ENCODE measurements at places on chromosomes 11 and 22.

GRCh38 chr11:82930229-82930628 is 28.7 kb downstream of the DDIAS start:
- DNase-seq, result no peak

DNA sequence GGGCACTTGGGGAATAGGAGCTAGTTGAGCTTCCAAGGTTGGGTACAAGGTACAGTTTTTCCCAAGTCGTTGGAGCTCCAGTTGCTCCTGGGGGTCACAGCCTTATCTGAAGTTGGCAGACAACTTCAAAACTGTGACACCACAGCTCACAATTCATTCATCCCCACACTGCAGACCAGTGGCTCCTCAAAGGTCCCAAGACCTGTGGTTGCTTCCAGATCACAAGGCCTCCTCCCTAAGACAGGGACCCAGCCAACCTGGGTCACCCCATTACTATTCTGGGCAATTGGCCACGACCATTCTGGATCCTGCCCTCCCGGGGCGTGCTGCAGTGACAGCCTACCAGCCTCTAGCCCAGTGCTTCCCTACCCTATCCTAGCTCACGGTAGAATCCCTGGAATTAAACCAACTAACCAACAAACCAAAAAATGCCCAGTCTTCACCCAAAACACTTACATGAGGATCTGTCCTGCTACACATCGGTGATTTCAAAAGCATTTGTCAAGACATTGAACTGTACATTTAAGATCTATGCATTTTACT is 862 bp upstream of the PDXP start:
- DNase-seq, result no peak

- DNase-seq, result no peak
Measured at GRCh38 chr11:119147604-119148333, 1.1 kb upstream of the ABCG4 start.

DNA sequence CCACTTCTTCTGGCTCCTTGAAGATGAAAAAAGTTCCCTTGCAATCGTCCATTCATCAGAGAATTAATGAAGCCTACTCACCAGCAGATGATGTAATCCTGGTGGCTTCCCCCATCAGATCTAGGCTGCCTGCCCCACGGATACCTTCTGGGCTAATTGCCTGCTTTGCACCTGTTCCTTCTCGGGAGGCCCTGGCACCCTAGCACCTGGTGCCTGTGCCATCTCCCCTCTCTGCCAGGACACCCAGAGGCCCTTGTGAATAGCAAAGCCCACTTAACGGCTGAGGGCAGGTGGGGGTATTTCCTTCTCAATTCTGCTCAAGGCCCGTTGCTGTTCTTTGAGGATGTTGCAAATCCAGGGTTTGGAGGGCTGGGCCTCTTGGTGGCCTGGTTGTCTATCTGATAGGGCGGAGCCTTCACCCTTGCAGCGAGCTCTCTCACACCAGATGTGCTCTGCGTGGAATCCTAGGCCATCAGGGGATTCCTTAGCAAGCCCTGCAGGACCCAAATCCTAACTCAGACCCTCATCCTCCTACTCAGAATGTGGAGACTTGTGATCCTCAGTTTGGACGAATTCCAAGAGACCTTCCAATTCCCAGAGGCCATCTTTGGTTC is at the start of gene LMO2:
Gene LMO2, minus strand, starts transcription at position 363 of the 614 bp plus-strand sequence. CDS start 22,360 bp downstream, outside the sequence.
- no peak for DNase-seq

DNA sequence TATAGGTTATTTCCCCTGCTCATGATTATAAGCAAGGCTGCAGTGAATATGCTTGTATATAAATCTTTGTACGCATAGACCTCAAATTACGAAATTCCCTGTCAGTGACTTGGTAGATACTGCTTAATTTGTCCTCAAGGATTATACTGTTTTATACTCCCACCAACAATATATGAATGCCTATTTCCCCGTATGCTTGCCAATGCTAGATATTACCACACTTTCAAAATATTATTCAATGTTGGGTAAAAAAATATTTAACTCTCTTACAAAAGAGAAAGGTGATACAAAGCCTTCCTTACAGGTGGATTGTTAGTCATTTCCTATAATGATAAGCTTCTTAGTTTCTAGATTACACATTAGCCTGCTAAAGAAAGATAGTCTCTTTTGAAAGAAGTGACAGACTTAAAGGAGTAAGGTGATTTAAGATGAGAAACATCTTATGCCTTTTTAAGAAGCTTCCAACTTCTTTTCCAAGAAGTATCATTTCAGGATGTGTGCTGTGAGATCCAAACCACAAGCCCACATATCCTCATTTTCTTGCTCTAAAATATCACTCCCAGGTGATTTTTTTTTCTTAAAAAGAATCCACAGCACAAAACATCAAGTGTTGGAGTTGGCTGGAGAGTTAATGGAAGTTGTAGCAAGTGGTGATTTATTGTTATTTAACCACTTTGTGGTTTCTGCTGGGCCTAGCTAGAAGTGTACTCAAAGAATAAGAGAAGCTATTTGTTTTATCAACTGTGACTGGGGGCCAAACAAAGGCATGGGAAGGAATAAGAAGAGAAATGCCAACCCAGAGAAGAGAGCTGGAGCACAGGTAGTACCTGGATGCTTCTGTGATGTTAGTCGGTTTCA is 59.2 kb downstream of the BARX2 start:
- DNase-seq, result no peak

DNA sequence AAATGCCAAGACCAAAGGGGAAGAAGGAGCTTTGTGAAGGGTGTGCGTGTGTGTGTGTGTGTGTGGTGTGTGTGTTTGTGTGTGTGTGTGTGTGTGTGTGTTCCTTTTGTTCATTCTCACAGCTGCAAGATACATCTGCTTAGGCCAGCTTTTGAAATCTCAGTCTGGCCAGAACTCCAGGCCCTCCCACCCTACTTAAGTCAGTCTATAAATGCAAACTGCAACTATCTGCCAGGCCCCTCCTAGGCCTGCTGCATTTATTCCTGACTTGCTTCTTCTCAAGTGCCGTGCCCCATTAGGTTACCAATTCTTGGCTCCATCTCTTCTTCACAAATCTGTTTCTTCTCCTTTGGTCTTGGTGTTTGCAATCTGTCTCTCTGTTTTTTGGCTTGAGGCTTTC is 21.6 kb upstream of the RIC3 start:
- no peak for DNase-seq

GRCh38 chr11:18772211-18772610 is 19.4 kb downstream of the PTPN5 start:
- no peak for DNase-seq

- no peak for DNase-seq
Measured at GRCh38 chr11:2783536-2784082, 83.8 kb upstream of the KCNQ1OT1 start.

DNA sequence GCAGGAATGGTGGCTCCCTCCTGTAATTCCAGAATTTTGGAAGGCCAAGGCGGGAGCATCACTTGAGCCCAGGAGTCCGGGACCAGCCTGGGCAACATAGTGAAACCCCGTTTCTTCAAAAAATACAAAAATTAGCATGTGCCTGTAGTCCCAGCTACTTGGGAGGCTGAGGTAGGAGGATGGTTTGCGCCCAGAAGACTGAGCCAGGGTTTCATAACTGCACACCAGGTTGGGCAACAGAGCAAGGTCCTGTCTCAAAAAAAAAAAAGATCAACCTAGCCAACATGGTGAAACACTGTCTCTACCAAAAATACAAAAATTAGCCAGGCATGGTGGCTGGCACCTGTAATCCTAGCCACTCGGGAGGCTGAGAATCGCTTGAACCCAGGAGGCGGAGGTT is 6.4 kb downstream of the A4GALT start:
- DNase-seq, result no peak

DNA sequence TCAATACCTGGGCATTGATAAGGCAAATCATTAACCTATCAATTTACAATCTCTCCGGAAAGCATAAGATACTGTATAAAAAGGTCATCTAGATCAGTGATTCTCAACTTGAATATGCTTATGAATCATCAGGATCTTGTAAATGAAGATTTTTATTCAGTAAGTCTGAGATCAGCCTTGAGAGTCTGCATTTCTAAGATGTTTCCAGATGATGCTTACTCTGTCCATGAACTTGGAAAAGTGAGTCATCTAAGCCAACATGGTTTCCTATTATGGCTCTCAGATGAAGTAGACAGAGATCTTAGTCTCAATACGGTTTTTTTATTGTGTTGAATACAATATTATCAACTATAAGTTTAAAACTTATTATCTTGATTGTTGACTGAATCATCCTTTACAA is 226.4 kb upstream of the KIRREL3 start:
- no peak for DNase-seq

GRCh38 chr11:131198161-131199014 is 172.0 kb upstream of the NTM start:
- DNase-seq, result no peak

DNA sequence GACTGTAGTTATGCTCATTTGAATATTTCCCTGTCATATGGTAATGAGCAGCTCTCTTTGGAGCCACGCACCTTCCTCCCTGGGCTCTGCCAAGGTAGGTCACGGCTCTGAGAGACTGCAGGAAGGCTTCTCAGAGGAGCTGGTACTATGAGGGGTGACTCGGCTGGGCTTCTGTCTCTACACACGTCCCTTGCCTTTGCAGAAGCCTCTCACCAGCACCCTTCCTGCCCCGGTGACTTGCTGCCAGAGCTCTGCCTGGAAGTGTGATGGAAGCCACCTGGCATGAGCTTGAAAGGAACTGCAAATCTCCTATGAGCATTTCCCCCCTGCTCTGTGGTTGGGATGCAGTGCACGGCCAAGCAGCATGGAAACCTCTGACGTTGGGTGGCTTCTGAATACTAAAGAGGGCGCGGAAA is 74.2 kb downstream of the KIRREL3 start:
- no peak for DNase-seq

- DNase-seq, result no peak
Measured at GRCh38 chr11:111299101-111300026, 1.0 kb downstream of the POU2AF3 start.

DNA sequence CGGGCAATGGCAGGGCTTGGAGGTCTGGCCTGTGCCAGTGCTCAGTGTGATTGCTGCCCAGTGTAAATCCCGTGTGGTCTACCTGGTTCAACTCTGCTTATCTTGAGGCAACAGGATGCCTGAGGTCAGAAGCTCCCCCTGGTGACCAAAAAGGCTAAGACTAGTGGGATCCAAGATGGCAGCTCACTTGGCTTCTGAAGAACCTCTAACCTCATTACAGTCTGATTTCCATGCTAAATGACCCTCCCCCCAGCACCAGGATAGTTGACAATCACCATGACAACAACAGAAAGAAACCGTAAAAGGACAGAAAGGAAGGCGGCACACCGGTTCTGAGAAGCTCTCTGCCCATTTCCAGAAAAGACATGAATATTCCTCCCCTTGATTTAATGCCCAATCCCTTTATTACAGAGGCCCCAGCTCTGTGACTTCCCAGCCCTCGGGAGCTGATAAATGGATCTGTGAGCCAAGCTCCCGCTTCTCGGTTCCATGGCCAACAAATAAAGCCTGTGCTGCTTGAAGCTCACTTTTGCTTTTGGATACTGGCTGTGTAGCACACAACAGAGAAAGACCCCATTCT is 398.4 kb downstream of the CTTN start:
- no peak for DNase-seq

DNA sequence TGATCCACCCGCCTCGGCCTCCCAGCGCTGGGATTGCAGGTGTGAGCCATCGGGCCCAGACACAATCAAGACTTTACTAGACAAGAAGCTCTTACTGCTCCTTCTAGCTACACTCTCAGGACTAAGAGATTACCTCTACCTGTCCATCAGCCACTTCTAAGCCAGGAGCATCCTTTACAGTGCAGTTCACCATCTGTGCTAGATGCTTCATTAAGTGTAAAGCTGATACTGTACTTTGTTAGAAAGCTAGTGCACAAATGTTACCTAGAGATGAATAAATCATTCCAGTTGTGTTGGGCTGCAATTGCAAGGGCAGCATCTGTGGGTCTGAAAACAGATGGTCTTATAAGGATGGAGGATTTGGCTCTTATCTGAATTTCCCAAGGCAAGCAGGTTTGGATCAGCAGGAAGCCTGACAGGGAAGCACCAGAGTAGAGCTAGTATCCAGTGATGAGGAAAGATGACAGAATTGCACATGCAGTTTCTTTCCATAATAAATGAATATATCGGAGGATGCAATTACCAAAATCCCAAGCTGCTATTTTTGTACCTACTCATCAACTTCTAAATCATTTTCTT is 58.3 kb downstream of the FAM168A start:
- DNase-seq, result no peak

DNA sequence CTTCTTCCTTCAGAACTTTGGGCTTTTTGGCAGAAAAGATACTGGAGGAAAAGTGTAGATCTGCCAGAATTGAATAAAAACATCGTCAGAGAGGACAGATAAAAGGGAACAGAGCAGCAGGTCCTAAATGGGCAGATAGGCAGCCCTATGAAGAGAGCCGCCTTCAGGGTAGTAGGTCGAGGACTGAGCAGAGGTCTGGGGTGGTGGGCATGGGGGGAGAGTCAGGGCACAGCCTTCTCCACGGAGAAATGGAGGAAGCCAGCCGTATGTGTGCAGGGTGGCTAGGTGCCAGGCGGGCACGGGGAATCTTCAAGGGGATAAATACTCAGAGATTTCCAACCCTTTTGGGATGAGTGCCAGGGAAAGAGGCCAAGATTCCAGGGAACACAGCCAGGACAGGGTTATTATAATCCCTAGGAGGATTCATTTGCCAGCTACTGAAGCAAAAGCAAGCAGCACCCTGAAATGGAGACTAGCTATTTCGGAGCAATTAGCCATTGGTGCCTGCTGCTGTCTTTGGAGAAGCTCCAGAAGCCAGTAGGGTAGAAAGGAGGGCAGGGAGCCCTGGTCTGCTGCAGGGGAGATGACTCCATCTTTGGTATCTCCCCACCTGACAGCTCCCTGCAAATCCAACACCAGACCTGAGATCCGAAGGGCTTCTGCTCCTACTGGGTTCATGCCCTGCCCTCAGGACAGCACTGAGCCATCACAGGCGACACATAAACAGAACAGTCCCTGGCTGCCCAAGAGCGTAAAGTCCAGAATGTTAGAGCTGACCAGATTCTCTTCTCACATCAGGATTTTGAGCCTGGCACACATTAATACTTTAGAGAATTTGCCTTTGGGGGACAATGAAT is 174.5 kb upstream of the NTM start:
- no peak for DNase-seq

- no peak for DNase-seq
Measured at GRCh38 chr11:69938206-69938605, 119.0 kb upstream of the FGF3 start.

- DNase-seq, result no peak
Measured at GRCh38 chr22:29795663-29796062, 28.5 kb downstream of the UQCR10 start.

DNA sequence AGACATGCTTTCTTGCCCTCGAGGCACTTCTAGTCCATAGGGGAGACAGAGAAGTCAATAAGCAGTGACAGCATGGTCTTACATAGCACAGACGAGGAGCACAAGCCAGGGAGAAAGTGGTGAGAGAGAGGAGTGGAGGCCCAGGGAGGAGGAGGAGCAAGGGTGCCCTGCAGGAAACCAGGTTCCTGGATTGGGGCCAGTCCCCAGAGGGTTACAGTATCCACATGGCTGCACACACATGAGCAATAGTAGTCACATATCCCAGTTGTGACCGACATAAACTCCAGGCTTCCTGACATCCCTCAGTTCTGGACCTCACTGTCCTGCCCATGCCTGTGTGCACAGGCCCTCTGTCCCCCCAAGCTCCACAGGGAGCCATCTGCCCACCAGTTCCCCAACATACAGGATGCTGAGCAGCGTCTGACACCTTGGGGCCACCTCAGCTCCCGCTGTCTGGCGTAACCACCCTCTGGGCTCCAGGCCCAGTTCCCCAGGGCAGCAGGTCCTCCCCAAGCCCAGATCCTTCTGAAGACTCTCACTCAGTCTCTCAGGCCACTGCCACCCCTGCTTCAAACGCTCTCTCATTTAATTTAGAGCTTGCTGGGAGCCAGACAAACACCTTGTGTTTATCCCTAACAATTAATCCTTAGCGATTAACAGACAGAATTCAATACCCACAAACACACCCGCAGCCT is 53.7 kb downstream of the DSCAML1 start:
- DNase-seq, result no peak

All from stimulated activated CD8-positive, alpha-beta memory T cell treated with anti-CD3 and anti-CD28 coated beads, Interleukin-15, amount 100 ng/mL, for 48 hours (primary cell).